ENCODE measurements at places on chromosomes 4 and X.

- no peak for DNase-seq
Observed at GRCh38 chr4:70613306-70614183, 15.0 kb upstream of the ENAM start.

- DNase-seq = no peak
Observed at GRCh38 chrX:127574829-127575228, 477.4 kb downstream of the ACTRT1 start.

GRCh38 chr4:128854433-128854832 lies 44.9 kb downstream of the JADE1 start:
- no peak for DNase-seq

DNA sequence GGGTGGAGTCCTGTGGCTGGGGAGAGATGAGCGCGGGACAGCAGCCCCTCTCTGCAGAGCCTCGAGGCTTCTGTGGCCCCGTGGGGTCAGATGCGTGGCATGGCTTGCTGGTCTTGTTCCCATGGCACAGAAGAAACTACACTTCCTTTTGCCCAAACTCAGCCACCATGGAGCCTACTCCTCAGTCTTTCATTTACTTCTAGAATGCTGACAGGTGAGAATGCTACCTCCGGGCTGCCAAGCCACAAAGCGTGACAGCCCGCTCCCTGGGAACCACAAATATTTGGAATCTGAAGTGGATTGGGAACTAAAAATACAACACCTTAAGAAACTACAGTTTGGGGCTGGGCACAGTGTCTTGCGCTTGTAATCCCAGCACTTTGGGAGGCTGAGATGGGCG lies 98.0 kb downstream of the TRAPPC11 start:
- DNase-seq = no peak

DNA sequence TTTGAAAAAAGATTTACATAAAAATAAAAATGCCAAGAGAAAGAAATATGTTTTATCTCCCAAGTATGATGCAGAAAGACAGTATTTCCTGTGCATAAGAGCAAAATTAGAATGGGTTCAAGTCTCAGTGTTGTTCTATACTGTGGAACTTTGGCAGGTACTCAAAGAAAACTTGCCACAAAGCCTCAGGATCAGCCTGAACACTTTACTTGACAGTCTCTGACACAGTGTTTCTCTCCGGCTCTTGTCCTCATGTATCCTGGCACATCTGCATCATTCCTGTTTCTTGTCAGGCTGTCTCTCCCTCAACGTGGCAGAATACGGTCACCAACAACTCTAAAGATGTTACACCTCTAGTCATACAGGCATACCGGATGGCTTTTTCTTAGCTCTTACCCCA lies 273.7 kb downstream of the ARHGAP24 start:
- no peak for DNase-seq

GRCh38 chrX:112341598-112341997 lies 259.0 kb upstream of the TRPC5 start:
- no peak for DNase-seq

DNA sequence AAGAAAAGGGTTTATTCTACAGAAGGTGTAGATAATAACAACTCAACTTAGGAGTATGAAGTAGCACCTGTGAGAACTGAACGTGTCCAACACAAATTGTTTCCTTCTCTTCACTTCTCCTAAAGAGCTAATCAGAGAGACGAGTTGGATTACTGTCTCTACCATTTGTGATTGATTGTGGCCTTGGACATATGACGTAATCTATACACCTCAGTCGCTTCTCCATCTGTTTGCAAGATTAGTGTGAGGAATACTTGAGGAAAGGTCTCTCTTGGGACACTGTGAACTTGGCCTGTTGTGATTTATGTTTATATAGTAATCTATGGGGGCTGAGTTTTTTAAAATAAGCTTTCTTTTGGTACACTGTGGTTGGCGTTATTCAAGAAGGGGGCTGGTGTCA lies 182.0 kb downstream of the ZNF330 start:
- no peak for DNase-seq

- no peak for DNase-seq
Observed at GRCh38 chr4:105714071-105714521, 5.5 kb downstream of the GSTCD start.

GRCh38 chrX:103800318-103800717 lies 23.7 kb downstream of the PLP1 start:
- no peak for DNase-seq

- DNase-seq = no peak
Observed at GRCh38 chr4:186557061-186557460, 1.7 kb upstream of the MTNR1A start.

- DNase-seq = no peak
Observed at GRCh38 chr4:110009550-110009949, 96.9 kb downstream of the EGF start.
